ENCODE measurements at places on chromosomes 7 and 10.

GRCh38 chr7:47190462-47190861, 391.4 kb downstream of the TNS3 start:
- no peak for DNase-seq

DNA sequence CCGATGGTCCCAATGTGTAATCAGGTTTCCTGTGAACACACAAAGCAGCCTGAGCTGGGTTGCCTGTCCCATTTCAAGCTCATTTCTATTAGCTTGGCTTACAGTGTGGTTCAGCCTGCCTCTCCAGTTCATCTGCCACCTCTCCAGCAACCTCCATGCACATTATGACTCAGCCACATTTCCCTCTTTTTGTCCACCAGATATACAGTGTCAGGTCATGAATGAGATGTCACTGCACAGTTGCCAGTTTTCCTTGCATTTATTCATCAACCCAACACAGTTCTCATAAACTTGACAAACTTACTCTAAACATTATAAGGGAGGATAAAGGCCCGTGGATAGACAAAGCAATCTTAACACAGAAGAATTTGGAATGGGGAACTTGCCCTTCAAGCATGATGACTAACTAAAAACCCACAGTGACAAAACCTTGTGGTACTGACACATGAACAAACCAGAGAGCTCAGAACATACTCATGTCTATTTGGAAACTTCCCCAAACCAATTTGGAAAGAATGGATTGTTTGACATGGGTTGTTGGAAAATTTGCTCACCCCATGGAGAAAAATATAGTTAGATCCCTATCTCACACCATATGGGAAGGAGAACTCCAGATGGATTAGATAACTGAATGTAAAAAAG, 2.5 kb upstream of the CFAP58 start:
- no peak for DNase-seq

DNA sequence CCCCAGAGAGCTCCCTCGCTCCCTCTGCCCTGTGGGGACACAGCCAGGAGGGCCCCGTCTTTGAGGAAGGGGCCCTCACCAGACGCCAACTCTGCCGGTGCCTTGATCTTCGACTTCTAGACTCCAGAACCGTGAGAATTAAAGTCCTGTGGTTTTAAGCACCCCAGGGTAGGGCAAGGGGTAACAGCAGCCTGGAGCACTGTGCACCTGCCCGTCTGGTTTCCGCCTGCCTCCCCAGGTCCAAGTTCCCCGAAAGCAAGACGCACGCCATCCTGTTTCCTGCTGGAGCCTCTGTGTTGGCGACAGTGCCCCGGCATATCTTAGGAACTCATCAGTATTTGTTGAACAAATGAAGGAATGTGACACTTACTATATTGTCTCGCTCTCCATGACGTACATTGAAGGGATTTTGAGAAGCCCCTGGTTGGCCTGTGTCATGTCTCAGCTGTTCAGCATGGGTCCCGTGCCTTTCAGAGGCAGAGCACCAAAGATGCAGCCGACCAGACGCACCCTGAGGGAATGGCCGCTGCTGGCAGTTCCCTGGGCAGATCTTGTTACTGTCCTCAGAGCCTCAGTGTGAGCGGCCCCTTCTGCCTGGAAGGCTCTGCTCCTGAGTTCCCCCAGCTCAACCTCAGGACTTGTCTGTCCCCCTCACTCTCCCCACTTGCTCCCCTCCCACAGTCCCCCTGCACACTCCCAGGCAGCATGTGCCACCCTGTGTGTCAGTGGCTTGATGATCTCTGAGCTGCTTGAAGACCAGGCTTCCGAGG, 226.2 kb downstream of the TCERG1L start:
- DNase-seq, result no peak

DNA sequence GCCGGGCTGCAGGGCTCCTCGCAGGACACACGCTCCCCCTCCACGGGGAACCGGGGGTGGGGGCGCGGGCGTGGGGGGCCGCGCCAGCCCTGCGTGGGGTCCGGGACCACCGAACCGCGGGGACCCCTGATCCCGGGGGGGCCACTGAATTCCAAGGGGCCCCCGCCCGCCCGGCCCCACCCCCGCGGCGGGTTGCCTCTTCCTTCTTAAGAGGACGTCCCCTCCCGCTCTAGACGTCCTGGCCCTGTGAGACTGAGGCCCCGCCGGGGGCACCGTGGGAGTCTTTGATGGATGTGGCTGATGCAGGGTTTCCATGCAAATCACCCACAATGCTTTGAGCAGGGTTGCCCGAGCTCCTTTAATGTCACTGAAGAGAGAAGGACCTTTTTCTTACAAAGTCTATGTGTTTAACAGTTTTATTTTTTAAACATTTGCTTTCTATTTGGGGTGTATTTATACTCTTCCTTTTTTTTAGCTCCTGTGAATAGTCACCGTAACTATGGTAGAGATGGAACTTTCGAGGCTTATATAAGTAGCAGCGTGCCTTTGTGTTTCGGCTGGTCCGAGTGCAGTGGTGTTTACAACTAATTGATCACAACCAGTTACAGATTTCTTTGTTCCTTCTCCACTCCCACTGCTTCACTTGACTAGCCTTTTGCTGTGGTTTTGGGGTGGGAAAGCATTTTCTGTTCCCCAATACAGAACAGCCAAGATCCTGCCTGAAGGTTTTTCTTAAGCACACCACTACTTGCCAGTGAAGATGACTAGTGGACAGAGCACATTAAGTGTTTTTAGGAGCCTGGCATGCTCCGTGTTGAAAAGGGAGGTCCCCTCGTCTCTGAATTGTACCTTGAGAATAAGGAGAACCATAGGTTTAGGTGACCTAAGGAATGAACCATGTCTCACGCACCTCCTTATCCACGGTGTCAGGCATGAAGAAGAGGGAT, 44.8 kb downstream of the PDIA4 start:
- peak; percentile 82 for DNase-seq

DNA sequence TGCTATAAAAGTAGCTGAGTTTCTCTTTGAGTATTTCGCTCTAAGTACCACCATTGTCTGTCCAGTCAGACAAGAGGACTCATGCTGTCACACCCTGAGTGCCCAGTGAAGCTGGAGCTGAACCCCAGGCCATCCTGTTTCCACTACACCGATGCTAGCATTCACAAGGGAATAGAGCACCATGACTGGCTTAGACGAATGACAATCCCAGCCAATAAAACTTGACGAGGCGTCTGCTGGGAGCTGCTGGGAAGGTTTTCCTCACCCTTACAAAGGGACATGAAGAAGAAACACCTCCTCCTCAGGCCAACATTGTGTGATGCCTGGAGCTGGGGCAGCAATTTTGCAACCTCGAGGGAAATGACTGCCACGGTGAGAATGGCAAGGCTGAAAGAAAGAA, 17.5 kb upstream of the SLIT1 start:
- DNase-seq, result no peak

- no peak for DNase-seq
These were observed 135.5 kb downstream of the IQUB start for GRCh38 chr7:123398921-123399320.

GRCh38 chr7:36021917-36022550, 131.0 kb upstream of the EEPD1 start:
- no peak for DNase-seq

DNA sequence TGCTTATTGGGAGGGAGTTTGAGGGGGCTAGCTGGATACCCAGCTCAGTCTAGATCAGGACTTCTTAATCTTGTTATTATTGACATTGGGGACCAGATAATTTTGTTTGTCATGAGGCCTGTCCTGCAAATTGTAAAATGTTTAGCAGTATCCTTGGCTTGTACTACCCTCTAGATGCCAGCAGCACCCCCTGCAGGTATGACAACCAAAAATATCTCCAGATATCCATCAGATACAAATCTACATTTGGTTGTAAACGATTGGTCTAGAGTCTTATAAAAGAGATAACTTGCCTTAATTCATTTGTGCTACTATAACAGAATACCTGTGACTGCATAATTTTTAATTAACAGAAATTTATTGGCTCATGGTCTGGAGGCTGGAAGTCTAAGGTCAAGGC, 1232.2 kb downstream of the XPNPEP1 start:
- DNase-seq, result no peak

GRCh38 chr10:104197364-104197763, 34.8 kb downstream of the CFAP43 start:
- no peak for DNase-seq
